ENCODE measurements at places on chromosomes 7 and 10. TPM values are rescaled to one million over a fixed set of nuclear protein-coding genes. Genes with fewer than 3 reads are reported as not detected.

Gene AGR2
- total RNA-seq = not detected

- peak overlapping the region; percentile 85 for H3K27ac ChIP-seq
- H3K4me1 ChIP-seq = peaks cover 61% of the 10 kb centered on the region
- H3K27me3 ChIP-seq = peaks cover 66% of the 10 kb centered on the region
- no peak for DNase-seq
- H3K36me3 ChIP-seq = no peaks in the 10 kb centered on the region
These were observed 1.3 kb upstream of the TNRC18 start for GRCh38 chr7:5424749-5425506.

- H3K27ac ChIP-seq = no peak overlapping the region
- H3K4me1 ChIP-seq = no peaks in the 10 kb centered on the region
- H3K27me3 ChIP-seq = no peaks in the 10 kb centered on the region
- H3K4me3 ChIP-seq = no peak overlapping the region
- no peaks in the 10 kb centered on the region for H3K36me3 ChIP-seq
These were observed 38.7 kb upstream of the ANK3 start for GRCh38 chr10:60428387-60428737.

DNA sequence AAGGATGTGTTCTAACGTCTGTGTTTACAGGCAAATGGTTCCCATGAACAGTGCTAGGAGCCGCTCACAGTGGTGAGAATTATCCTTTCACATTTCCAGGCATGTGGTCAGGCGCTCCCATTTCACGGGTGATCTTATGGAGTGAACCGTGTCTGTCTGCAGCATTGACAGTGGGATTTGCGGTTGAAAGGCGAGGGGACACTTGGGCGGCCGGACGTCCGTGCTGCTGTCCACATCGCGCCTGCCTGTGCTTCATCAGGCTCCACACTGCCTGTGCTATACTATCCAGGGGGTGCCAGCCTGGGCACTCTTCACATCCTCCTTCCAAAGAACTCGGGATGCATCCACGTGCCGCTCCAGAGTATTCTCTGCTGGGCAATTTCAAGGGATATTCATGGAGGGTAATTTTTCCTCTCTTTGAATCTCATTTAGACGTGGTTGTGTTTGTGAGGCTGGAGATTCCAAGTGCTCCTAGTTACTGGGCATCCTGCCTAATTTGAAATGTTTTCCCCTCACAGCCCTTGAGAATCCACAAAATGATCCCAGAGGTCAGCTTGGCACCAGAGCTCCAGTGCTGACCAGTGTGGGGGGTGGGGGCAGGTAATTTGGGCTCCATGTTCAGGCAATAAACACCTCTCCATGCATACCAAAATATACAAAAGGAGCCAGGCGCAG, 61.9 kb upstream of the EBF3 start:
- no peaks in the 10 kb centered on the region for H3K36me3 ChIP-seq
- H3K27ac ChIP-seq = no peak overlapping the region
- no peak overlapping the region for H3K4me3 ChIP-seq
- no peaks in the 10 kb centered on the region for H3K27me3 ChIP-seq
- DNase-seq = no peak

DNA sequence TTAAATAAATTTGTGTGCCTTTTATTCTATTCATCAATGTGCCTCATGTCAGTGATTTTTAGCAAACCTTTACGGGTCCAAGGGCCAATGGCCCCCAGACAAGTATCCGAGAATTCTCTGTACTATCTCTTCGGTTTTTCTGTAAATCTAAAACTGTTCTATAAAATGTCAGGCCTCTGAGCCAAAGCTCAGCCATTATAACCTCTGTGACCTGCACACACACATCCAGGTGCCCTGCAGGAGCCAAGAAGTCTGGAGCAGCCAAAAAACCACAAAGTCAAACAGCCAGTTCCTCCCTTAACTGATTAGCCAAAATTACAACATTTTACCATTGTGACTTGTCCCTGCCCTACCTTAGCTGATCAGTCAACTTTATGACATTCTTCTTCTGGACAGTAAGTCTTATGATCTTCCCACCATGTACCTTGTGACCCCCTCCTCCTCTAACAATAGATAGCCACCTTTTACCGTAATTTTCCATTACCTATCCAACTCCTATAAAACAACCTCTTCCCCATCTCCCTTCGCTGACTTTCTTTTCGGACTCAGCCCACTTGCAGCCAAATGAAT, 363.8 kb downstream of the SEMA3D start:
- no peak overlapping the region for H3K4me3 ChIP-seq
- no peaks in the 10 kb centered on the region for H3K27me3 ChIP-seq
- H3K27ac ChIP-seq = peak overlapping the region; percentile 7

All from CD8-positive, alpha-beta memory T cell (primary cell).